ENCODE measurements at places on chromosomes 6 and 20. TPM values are rescaled to one million over a fixed set of nuclear protein-coding genes. Genes with fewer than 3 reads are reported as not detected.

Gene COL12A1
- total RNA-seq = 3.6 TPM

Gene TMEM170B
- 2.2 TPM for total RNA-seq

Gene PCK1
- total RNA-seq = 272 TPM

Gene HSD17B8
- total RNA-seq = 13.0 TPM

Gene SLC4A11
- 1.2 TPM for total RNA-seq

Gene LY6G6D
- not detected for total RNA-seq

Gene ULBP1
- not detected for total RNA-seq

Gene SLC22A7
- not detected for total RNA-seq

Gene LBP
- total RNA-seq = not detected

Gene RSPO4
- total RNA-seq = 0.08 TPM

Gene ENPP3
- total RNA-seq = 21.4 TPM

Gene SLA2
- total RNA-seq = 0.59 TPM

Gene ROMO1
- total RNA-seq = 268 TPM

Gene DUSP22
- total RNA-seq = 20.5 TPM

Gene ZNF391
- total RNA-seq = 1.9 TPM

Gene NKAIN4
- not detected for total RNA-seq

Gene BTNL2
- total RNA-seq = not detected

- DNase-seq = no peak
Observed at GRCh38 chr20:20010639-20011500, 6.3 kb upstream of the NAA20 start.

- peak; percentile 65 for DNase-seq
Observed at GRCh38 chr20:62360854-62361798, 6.0 kb downstream of the LAMA5 start.

DNA sequence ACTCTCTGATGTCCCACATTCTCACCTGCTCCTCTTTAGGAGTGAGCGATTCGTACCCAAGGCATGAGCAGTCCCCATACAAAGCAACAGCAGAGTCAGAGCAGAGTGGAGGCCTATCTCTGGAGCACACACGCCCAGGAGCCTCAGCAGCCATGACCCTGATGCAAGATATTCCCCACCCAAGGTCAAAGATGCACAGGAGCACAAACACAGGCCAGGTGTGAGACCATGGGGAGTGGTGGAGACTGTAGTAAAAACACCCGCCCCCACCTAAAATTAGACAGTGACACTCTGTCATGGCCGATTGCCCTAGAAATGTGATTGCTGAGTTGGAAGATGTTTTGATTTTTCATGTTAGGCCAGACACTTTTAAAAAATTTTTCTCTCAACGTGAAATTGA lies 21.4 kb downstream of the RRBP1 start:
- DNase-seq = no peak

DNA sequence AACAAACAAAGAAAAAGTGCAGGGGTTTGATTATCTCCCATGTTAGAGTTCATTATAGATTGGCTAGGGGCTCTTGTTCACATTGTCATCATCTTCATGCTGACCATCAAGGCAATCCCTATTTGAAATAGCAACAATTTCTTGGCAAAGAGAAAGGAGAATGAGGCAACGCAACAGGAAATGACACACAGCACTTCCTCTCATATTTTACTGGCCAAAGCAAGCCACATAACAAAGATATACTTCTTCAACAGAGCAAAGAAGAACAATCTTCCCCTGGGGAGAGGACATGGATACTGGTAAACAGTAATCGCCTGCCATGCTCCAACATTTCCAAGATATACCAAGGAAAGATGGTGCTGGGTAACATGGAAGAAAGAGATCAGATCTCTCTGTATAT lies 29.8 kb downstream of the EPM2A start:
- no peak for DNase-seq

GRCh38 chr20:46113113-46113470 lies 5.0 kb upstream of the CD40 start:
- DNase-seq = no peak

GRCh38 chr20:64137598-64138031 lies 26.6 kb upstream of the MYT1 start:
- DNase-seq = no peak

DNA sequence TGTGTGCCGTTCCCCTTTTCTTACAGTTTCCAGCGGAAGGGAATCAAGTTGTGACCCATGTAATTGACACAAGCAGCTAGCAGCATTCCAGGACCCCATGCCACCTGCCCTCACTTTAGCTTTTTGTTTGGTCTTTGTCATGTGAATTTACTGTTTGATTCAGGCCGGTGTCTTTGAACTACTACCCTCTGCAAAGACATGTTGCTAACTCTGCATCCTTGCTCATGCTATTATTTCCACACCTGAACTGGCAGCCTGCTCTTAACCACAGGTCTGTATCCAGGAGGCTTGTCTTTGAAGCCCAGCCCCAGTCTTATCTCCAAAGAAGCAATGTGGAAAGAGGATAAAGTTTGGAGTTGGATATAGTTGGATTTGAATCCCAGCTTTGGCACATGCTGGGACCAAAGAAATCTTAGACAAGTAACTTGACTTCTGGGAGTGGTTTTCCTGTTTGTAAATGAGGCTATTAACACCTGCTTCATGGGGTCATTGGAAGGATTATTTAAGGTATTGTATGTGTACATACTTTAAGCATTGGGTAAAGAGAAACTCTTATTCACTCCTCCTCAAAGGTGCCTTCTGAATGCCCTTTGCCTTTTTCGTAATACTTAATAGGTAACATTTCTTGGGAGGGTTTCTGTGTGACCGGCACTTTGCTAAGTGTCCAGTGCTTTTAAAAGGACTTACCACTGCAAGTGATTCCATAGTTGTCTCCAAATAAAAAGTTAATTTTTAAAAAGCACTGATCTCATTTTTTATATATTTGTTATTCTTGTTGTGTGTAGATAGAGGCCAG lies 52.4 kb downstream of the RALY start:
- DNase-seq = no peak

DNA sequence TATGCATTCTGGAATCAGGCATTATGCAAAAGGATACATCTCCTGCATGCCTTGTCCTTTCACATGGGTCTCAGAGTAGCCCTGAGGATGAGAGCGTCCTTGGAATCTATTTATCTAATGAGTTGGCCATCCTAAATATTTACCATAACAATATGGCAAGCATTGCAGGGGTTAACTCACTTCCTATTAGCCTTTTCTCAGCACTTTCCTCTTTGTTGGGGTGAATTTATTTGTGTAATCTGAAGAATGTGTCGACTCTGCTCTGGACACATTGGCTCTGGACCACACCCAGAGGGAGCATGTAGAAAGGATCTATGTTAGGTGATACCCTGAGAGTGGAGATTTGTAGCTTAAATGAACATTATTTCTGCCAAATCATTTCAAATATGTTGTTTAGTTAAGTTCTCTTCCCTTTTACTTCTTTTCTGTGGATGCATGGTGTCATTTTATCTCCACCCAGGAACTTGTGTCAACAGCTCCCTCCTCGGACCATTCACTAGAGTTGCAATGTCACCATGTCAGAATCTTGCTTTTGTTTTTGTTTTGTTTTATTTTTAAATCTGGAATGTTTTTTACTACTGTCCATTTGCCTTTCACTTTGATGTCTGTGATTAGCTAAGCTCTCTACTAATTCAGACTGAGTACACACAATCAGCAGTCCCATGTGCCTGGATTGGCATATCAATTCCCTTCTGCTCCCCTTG lies 757.0 kb upstream of the MMS22L start:
- no peak for DNase-seq

DNA sequence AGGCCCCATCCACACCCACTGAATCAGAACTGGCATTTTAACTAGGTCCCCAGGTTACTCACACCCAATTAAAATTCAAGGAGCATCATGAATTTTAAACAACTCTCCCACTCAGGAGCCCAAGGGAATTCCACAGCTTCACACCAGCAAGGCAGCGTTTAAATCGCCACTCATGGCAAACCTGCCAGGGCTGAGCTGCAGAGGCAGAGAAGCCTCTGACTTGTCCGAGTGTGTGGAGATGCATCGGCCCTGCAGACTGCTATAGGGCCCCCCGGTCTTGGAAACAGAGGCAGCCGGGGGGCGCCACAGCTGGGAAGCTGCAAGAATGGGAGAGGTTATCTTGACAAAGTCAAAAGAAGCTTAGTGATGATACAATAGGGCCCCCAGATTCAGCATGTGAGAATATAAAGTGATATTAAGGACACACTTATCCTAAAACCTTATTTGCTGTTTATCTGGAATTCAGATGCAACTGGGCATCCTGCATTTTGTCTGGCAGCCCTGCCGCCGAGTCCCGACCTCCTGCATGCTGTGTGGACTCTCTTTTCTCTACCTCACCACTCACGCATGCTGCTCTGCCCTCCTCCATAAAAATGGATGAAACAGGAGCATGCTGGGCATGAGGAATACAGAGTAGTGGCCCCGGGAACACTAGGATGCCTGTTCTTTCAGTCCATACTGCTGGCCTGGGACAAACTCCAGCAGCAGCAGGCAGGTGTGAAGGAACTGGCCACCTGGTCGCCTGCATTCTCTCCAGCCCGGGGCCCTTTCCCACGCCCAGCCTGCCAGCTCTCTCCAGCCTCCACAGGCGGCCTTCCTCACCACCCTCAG lies 126.1 kb downstream of the PXDC1 start:
- no peak for DNase-seq

DNA sequence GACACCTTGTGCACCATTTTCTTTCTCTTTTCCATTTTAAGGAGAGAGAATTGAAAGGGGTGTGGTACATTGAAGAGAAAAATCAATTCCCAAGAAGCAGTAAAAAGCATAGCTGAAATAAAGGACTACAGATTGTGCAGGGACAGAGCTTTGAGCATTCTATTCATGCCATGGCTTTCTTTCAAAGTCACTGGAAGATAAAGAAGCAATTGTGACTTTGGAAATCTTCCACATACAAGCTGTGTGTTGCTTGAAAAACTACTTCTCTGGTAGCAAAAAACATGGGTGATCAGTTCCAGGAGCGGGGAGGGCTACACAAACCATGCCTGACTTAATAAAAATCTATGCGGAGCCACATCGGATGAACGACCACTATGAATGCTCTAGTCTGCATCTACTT lies 230.2 kb upstream of the THEMIS start:
- DNase-seq = no peak

DNA sequence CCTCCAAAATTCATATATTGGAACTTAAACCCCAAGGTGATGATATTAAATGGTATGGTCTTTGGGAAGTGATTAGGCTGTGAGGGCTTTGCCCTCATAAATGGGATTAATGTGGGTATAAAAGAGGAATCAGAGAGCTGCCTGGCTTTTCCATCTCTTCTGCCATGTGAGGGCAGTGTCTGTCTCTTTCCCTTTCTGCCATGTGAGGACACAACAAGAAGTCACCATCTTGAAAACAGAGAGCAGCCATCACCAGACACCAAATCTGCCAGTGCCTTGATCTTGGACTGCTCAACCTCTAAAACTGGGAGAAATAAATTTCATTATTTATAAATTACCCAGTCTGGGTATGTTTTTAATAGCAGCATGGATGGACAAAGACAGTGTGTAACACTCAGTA lies 263.0 kb downstream of the PAX1 start:
- DNase-seq = no peak

GRCh38 chr6:35425284-35425683 lies 26.9 kb upstream of the FANCE start:
- no peak for DNase-seq

GRCh38 chr20:48691523-48691922 lies 136.3 kb downstream of the PREX1 start:
- DNase-seq = no peak

DNA sequence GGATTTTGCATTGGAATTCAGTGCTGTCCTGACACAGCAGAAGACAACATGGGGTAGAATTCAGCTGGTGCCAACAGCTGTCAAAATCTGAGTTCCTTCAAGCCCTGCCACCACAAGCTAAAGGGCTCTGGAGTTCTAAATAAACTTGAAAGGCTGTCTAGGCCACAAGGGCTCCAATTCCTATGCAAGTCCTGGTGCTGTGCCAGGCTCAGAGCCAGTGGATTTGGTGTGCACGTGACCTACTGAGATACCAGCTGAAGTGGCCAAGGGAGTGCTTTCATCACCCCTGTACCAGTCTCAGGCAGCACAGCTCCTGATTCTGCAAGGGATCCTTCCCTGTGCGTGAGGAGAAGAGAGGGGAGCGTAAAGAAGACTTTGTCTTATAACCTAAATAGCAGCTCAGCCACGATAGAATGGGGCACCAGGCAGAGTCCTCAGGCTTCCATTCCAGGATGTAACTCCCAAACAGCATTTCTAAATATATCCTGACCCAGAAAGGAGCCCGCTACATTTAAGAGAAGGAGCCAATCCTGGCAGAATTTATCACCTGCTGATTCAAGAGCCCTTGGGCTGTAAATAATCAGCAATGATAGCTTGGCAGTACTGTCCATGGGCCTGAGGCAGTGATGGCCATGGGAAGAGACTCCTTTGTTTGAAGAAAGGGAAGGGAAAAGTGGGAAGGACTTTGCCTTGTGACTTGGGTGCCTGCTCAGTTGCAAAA lies 881.2 kb upstream of the EPHA7 start:
- DNase-seq = no peak

GRCh38 chr6:138757136-138757535 lies 16.4 kb upstream of the CCDC28A start:
- no peak for DNase-seq

GRCh38 chr20:40508821-40509220 lies 180.2 kb downstream of the MAFB start:
- no peak for DNase-seq

DNA sequence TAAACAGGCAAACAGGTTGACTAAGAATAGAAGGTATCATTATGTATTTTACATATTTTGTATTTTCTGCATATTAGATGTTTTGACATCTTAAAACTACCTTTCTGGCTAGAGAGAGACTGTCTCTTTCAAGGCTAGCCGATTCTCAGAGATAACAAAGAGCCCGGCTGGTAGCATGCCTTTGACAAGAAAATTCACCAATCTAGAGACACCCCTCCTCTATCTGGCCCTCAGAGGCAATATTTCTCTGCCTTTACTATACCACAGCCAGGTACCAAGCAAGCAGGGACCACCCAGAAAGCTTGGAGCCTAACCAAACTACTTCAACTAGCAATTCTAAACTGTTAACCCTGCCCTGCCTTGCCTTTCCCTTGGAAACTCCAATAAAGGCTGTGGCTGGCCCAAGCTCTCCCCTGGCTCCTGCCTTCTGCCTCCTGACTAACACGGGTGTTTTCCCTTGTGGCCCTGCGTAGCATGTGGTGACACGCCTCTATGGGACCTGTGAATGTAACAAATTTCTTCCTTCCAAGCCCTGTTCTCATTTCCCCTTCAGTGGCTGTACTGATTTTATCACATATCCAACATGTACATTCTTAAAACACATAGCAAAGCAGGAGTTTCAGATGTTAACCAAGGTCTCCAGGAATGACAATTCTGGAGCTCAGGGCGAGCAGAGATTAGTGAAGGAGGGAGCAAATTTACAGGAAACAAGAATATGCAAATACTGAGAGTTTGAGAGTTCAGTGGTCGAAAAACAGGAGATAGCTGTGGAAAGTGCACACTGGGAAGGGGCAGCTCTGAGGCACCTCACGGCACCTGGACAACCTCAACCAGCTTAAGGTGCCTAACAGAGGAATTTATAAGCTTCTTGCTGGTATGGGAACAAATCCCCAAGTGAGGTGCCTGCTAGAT lies 120.8 kb downstream of the BACH2 start:
- no peak for DNase-seq

DNA sequence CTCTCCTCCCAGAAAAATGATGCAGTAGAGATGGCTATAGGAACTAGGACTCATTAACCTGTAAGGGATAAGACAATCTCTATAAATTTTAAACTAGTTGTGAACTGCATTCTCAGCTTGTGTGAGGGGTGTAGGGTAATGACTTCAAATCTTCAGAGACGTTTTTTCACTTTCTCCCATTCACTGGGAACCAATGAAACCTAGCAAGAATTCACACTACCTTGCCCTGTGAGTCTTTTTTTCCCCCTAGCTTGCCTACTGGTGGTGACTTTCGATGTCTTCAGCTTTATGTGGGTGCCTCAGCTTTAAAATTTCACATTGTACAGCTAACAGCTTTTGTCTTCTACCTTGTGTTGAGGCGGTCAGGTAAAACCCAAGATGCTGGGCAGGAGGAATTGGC lies 192.0 kb downstream of the MEI4 start:
- DNase-seq = no peak
